Keratinocyte (primary cell): ENCODE measurements at places on chromosomes 3 and 15. TPM values are rescaled to one million over a fixed set of nuclear protein-coding genes. Genes with fewer than 3 reads are reported as not detected.

GRCh38 chr3:143755978-143756377 is 92.3 kb downstream of the SLC9A9 start:
- no peak for DNase-seq

Gene SPATA12
- polyA plus RNA-seq, result 0.08 to 0.09 TPM (median 0.08 TPM) in 3 replicates

DNA sequence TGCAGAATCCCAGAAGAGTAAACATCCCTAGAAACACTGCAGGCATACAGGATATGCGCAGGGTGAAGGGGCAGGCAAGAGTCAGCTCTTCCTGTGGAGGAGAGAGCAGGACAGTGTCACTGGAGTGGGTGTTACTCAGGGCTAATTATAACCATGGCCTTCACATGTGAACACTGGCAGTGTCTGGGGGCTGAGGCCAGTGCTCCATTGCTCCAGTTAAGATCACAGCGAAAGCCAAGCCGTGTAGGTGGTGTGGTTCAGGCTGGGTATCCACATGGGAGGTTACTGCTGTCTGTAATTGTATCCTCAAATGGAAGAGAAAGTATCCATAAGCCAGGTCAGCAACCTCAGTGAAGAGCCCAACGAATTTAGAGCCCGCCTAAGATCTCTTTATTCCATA is 84.6 kb downstream of the MESD start:
- no peak for DNase-seq

GRCh38 chr15:45333550-45333949 is 44.8 kb downstream of the GATM start:
- DNase-seq, result no peak

DNA sequence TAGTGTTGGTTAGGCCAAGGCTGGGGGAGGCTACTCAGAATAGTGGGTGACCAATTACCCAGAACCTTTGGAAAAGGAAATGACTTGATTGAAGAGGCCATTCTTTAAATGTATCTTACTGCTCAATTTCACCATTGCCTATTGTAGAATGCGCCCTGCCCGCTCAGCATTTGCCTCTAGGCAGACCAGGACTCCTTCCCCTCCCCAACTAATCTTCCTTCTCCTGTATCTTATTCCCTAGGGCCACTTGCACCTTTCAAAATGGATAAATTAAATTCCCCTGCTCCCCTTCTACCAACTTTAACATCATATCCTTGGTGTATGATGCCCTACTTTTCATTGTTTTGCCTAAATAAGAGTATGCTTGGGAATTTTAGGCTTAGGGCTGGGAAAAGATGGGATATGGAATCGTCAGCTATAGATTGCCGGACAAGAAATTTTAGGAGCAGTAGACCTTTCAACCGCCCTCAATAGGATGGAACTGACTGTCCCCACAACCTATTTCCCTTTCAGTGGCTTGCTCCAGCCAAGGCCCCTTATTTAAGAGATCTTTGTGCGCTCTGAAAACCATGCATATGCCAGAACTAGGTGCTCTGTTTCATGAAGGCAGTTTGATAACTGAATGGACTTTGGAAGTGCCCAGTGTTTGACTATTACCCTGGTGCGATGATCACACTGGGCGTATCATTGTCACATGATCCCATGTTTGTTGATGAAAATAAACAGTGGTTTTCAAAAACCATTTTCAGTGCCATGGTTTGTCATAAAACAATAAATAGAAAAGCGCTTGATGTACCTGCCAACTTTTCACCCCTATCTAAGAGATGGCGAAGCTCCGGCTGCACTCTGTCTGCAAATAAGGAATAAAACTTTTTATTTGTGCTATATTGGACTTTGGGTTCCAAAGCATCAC is 74.3 kb upstream of the TSEN2 start:
- no peak for DNase-seq

DNA sequence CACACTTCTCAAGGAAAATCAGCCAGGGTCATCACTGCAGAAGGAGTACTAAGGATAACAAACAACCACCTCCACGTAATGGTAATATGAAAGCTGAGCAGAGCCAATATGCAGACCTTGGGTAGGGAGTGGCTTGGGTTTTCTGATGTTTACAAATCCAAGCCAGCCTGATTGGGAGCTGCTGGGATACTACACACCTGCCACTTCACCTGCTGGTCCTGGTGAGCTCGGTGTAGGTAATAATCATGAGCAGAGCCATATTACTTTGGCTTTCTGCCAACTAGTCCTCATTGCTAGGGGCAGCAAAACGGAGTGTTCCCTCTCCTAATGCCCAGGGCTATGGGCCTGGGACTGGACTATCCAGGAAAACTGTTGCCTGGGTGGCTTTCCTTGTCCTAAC is 433.5 kb upstream of the PPP2R3A start:
- DNase-seq, result no peak

GRCh38 chr15:70856177-70856883 is 2.4 kb upstream of the LARP6 start:
- DNase-seq, result no peak

DNA sequence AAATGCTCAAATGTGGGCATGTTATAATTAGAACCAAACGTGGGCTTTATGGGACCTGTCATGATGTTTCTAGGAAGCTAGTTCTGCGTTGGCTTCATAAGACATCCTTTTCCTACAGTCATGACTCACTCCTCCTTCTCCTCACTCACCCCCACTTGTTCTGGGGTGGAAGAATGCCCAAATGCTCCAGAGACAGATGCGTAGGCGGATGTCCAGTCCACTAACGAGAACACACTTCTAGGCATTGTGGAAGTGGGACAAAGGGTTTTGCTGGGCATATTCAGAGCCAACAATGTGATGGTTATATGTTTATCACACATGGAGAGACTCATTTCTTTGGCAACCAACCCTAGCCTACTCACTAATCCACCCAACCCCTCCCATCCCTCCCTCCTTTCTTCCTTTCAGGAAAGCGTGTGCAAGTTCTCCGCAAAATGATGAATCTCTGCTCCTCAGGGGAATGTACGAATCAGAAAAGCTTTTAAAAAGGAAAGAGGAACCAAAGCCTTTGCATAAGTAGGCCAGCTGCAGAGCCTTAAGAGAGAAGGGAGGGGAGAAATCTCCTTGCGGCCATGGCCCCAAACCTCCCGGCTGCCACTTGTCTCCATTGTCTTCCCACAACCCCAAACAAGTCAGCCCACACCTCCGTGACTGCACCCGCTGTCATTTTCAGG is 123.0 kb upstream of the SPRED1 start:
- DNase-seq, result peak; percentile 82

GRCh38 chr3:125179143-125179883 is 33.2 kb downstream of the SLC12A8 start:
- DNase-seq, result no peak

DNA sequence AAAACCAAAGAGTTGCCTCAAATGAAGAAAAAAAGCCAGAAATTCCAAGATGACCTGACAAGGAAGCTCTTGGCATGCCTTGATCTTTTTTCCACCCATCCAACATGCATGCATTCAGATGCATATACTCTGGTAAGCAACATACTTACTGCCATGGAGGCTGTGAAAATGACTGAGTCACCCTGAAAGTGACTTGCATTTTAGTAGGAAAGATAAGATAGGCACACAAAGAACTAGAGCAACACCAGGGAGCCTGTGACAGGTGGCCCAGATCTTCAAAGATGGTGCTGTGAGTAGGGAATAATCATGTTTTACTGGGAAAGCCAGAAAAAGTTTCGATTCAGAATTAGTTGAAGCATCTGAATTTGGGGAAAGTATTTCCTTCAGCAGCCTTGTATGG is 185.1 kb upstream of the SLCO3A1 start:
- DNase-seq, result no peak

DNA sequence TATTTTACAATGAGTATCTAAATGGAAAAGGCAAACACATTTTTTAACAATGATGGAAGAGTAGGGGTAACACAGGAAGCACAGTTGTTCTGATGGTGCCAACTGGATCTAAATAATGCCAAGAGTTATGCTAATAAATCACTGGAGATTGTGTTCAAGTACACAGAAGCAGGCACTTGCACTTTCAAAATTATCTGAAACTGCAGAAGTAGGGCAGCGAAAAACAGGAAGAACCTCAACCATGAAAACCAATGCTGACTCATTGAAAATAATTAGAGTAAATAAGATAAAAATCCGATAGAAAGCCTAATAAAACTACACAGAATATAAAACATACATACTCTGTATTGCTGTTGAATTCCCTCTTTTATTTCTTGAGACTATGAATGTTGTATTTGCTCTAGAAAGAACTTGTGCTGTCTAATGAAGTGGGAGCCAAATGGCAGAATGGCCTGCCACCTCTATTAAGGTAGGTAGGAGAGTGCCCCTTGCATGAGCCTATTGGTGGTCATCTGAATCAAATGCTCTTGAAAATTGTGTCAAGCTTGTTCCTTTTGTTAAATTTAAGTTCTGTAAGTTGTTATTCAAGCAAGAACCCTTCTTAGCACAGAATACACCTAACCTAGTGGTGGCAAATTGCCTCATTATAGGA is 93.7 kb downstream of the ABI3BP start:
- DNase-seq, result no peak
